ENCODE measurements at places on chromosomes 12 and 14.

GRCh38 chr12:75505706-75506312, 5.6 kb downstream of the KRR1 start:
- no peaks in the 10 kb centered on the region for H3K27me3 ChIP-seq
- H3K36me3 ChIP-seq = peaks cover 17% of the 10 kb centered on the region
- peaks cover 24% of the 10 kb centered on the region for H3K4me1 ChIP-seq
- H3K27ac ChIP-seq = peak overlapping the region; percentile 27
- no peak for DNase-seq
- H3K4me3 ChIP-seq = no peak overlapping the region

GRCh38 chr12:31527083-31527482, 63.9 kb downstream of the DENND5B start:
- H3K4me3 ChIP-seq = no peak overlapping the region
- no peaks in the 10 kb centered on the region for H3K27me3 ChIP-seq
- no peak for DNase-seq
- H3K27ac ChIP-seq = no peak overlapping the region
- H3K4me1 ChIP-seq = peaks cover 38% of the 10 kb centered on the region

DNA sequence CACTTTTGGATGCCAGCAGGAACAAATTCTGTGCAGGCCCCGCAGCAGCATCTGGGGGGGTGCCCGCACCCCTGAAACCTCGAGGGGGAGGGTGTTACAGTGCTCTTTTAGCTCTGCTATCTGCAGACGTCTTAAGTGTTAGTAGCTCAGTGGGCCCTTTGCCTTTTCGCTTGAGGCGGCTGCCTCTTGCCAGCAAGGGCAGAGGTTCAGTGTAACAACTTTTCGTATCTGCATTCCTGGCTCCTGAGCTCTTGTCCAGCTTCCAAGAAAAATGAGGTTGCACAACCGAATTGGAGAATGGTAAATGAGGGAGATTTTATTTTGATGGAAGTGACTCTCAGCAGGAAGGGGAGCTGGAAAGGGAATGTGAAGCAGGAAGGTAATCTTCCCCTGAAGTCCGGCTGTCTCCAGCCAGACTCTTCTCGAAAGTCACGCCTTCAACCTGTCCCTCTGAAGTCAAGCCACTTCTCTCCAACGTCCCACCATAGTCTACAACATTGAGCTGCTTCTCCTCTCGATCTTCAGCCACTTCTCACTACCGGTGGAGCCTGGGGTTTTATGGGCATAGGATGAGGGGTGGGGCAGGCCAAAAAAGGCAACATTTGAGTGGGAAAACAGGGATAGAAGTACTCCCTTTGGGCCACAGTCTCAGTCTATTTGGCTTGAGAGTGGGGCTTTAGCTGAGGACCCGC, 17.8 kb downstream of the TAS2R50 start:
- no peak overlapping the region for H3K27ac ChIP-seq
- DNase-seq = no peak
- H3K4me3 ChIP-seq = no peak overlapping the region
- H3K36me3 ChIP-seq = peaks cover 2% of the 10 kb centered on the region
- no peaks in the 10 kb centered on the region for H3K27me3 ChIP-seq

- no peak overlapping the region for H3K27ac ChIP-seq
- H3K27me3 ChIP-seq = peaks cover 11% of the 10 kb centered on the region
- H3K36me3 ChIP-seq = no peaks in the 10 kb centered on the region
- DNase-seq = no peak
These were observed 21.1 kb downstream of the BDKRB2 start for GRCh38 chr14:96225745-96226151.

DNA sequence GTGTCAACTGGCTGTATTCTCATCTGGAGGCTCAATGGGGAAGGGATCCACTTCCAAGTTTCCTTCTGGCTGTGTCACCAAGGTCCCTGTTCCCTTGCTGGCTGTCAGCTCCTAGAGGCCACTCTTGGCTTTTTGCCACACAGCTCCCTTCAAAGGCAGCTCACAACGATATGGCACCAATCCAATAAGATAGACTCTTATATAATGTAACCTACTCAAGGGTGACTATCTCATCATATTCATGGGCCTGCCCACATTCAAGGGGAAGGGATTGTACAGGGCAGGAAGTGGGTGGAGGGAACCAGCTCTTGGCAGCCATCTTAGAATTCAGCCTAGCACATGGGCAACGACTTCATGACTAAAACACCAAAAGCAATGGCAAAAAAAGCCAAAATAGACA, 98.7 kb upstream of the PLXNC1 start:
- H3K4me3 ChIP-seq = no peak overlapping the region
- H3K27ac ChIP-seq = no peak overlapping the region
- peaks cover 2% of the 10 kb centered on the region for H3K36me3 ChIP-seq
- H3K4me1 ChIP-seq = peaks cover 23% of the 10 kb centered on the region
